ENCODE measurements at places on chromosomes 6 and 20. TPM values are rescaled to one million over a fixed set of nuclear protein-coding genes. Genes with fewer than 3 reads are reported as not detected.

The ENPP5 gene
- under 0.01 TPM for total RNA-seq

The ASF1A gene
- 14.2 TPM for total RNA-seq

The SCUBE3 gene
- total RNA-seq = 2.8 TPM

The GJE1 gene
- total RNA-seq = not detected

The LZTS3 gene
- total RNA-seq = 3.4 TPM

The ADGRG6 gene
- 0.32 TPM for total RNA-seq

The BNIP5 gene
- total RNA-seq = under 0.01 TPM

The RARS2 gene
- 27.4 TPM for total RNA-seq

The TRIM15 gene
- total RNA-seq = not detected

The NELFE gene
- total RNA-seq = 85.3 TPM

The RNF217 gene
- 7.3 TPM for total RNA-seq

The SMAP1 gene
- total RNA-seq = 15.1 TPM

The ADGRB3 gene
- total RNA-seq = 0.16 TPM

The PBOV1 gene
- total RNA-seq = not detected

The TNF gene
- total RNA-seq = not detected

The SLC17A1 gene
- not detected for total RNA-seq

The TULP4 gene
- 96.4 TPM for total RNA-seq

The OPRL1 gene
- total RNA-seq = 2.2 TPM

The BANF2 gene
- total RNA-seq = not detected

The ECT2L gene
- total RNA-seq = 0.09 TPM

The BMP5 gene
- total RNA-seq = 0.16 TPM

The HUS1B gene
- total RNA-seq = 0.43 TPM

The DEF6 gene
- 4.4 TPM for total RNA-seq

The RNF114 gene
- 110 TPM for total RNA-seq

The VNN1 gene
- total RNA-seq = not detected

The SOX18 gene
- total RNA-seq = under 0.01 TPM

The MRAP2 gene
- total RNA-seq = 0.47 TPM

The LY86 gene
- total RNA-seq = not detected

The BHLHE23 gene
- not detected for total RNA-seq

The GCNT2 gene
- 0.32 TPM for total RNA-seq

The RIPOR3 gene
- total RNA-seq = 7.7 TPM

The CLDN20 gene
- total RNA-seq = not detected

The PKHD1 gene
- total RNA-seq = not detected

The MAPK14 gene
- 31.1 TPM for total RNA-seq

The SIM1 gene
- not detected for total RNA-seq

The GPX5 gene
- not detected for total RNA-seq

The POU5F1 gene
- total RNA-seq = not detected

The GABRR2 gene
- 0.16 TPM for total RNA-seq

The C6orf58 gene
- not detected for total RNA-seq

The DCDC2 gene
- not detected for total RNA-seq

The PACRG gene
- total RNA-seq = 0.16 TPM

The SEMG2 gene
- total RNA-seq = not detected

The NTSR1 gene
- under 0.01 TPM for total RNA-seq

The SCAND1 gene
- 50.9 TPM for total RNA-seq

The EFCAB8 gene
- under 0.01 TPM for total RNA-seq

The LHFPL5 gene
- not detected for total RNA-seq

The PRSS16 gene
- total RNA-seq = not detected

The MEP1A gene
- total RNA-seq = not detected

The RHAG gene
- total RNA-seq = not detected

The CD83 gene
- 1.9 TPM for total RNA-seq

The NRN1 gene
- 0.09 TPM for total RNA-seq

The GPR63 gene
- total RNA-seq = 0.16 TPM

The MTG2 gene
- total RNA-seq = 20.7 TPM

The MYLK4 gene
- 0.52 TPM for total RNA-seq

The COL12A1 gene
- 258 TPM for total RNA-seq

The KHDC1 gene
- 4.6 TPM for total RNA-seq

The TSHZ2 gene
- 0.63 TPM for total RNA-seq
